ENCODE measurements at places on chromosomes 1 and 21. TPM values are rescaled to one million over a fixed set of nuclear protein-coding genes. Genes with fewer than 3 reads are reported as not detected.

The GJA9 gene
- not detected for total RNA-seq

The B3GALT5 gene
- total RNA-seq: not detected

The PGBD5 gene
- not detected for total RNA-seq

The CDCA8 gene
- total RNA-seq: 25.7 TPM

The RAD54L gene
- total RNA-seq: 18.0 TPM

The SAMD13 gene
- 3.1 TPM for total RNA-seq

The SWT1 gene
- 1.8 TPM for total RNA-seq

The IPO9 gene
- total RNA-seq: 19.4 TPM

The TMCO1 gene
- total RNA-seq: 40.2 TPM

The KLHDC8A gene
- not detected for total RNA-seq

All from Karpas-422 (cell line).